ENCODE measurements at places on chromosomes 2 and 18.

- no peak for DNase-seq
Observed at GRCh38 chr18:78634061-78634696, 345.4 kb upstream of the SALL3 start.

DNA sequence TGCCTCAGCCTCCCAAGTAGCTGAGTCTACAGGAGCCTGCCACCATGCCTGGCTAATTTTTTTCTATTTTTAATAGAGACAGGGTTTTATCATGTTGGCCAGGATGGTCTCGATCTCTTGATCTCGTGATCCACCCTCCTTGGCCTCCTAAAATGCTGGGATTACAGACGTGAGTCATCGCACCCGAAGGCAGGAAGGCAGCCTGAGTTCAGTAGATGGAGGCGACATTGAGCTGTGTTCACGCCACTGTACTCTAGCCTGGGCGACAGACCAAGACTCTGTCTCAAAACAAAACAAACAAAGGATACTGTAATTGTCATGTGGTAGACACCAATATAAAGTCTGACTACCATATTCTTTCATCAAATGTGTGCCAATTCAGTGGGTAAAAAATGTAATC, 500.9 kb upstream of the DSEL start:
- no peak for DNase-seq

- no peak for DNase-seq
Observed at GRCh38 chr2:241901500-241902351, 32.2 kb downstream of the RTP5 start.

- DNase-seq: no peak
Observed at GRCh38 chr2:95334916-95335641, 37.9 kb downstream of the KCNIP3 start.

- no peak for DNase-seq
Observed at GRCh38 chr18:12820506-12820905, 63.5 kb downstream of the PTPN2 start.

DNA sequence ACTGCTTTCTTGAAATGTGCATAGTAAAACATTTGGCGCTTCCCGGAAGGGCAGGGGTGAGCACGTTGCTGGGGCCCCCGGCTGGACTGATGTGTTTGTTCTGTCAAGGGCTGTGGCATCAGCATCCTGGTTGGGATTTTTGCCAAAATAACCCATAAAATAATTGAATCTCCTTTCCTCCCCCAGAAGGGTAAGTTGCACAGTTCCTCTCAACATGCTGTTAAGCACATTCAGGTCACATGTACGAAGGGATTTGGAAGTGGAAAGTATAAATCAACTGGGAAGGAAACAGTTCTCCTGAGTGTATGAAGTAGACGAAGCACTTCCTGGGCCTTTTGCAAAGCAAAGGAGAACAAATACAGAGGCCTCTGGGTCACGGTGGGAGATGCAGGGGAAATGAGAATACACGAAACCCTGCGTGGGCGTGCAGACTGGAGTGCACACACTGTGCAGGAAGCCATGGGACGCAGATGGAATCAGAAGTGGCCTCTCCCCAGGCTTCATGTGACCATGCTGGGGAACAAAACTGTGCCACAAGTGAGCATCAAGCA, 183.9 kb downstream of the LPIN1 start:
- no peak for DNase-seq

DNA sequence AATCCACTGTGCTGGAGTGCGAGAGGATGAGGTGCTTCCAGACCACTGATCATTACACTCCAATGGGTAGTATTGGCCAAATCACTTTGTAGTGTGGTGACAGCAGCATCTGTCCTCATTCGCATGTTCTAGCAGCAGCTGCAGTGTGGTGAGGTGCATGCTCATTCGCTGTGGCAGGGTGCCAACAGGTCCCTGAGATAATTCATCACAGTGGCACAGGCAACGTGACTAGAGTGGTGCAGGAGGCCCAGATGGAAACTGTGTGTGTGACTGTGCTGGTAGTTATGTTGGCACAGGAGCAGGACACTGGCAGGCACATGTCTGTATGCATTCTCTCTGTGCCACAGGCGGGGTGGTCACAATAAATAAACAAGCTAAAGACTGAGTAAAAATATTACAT, 329.5 kb upstream of the SYT4 start:
- DNase-seq: no peak

DNA sequence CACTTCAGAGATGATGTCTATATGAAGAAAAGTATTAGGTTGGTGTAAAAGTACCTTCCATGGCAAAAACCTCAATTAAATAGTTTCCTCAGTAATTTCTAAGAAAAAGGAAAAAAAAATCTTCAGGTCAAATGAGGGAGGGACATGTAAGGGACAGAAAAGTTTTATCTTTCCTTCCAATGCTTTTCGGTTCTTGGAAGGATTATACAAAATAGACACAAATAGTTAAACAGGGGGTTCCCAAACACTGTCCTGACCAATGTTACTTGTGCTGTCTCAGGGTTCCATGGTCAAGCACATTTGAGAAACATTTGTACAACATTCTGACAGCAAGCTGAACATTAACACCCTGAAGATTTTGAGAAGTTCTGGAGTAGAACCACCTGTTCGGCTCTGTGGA, 22.0 kb downstream of the ERMN start:
- no peak for DNase-seq

GRCh38 chr2:111673526-111673925, 210.5 kb downstream of the ANAPC1 start:
- DNase-seq: no peak

DNA sequence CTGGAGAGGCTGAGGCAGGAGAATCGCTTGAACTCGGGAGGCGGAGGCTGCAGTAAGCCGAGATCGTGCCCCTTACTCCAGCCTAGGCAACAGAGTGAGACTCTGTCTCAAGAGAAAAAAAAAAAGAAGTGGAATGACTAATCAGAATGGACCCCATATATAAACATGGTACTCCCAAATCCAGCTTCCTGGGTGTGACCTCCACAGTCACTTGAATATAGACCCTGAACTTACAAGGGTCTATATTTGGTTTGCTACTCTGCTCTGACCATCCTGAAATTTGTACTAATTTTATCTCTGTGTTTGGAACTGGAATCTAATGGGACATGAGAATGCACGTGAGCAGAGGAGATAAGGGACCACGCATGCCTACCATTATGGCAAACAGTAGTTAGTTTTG, 275.0 kb downstream of the TNS1 start:
- DNase-seq: no peak

- no peak for DNase-seq
Observed at GRCh38 chr2:47019532-47019931, 103.9 kb upstream of the MCFD2 start.

- DNase-seq: no peak
Observed at GRCh38 chr18:49584394-49584793, 22.5 kb downstream of the LIPG start.

- DNase-seq: no peak
Observed at GRCh38 chr2:71592181-71592711, 138.9 kb downstream of the DYSF start.

DNA sequence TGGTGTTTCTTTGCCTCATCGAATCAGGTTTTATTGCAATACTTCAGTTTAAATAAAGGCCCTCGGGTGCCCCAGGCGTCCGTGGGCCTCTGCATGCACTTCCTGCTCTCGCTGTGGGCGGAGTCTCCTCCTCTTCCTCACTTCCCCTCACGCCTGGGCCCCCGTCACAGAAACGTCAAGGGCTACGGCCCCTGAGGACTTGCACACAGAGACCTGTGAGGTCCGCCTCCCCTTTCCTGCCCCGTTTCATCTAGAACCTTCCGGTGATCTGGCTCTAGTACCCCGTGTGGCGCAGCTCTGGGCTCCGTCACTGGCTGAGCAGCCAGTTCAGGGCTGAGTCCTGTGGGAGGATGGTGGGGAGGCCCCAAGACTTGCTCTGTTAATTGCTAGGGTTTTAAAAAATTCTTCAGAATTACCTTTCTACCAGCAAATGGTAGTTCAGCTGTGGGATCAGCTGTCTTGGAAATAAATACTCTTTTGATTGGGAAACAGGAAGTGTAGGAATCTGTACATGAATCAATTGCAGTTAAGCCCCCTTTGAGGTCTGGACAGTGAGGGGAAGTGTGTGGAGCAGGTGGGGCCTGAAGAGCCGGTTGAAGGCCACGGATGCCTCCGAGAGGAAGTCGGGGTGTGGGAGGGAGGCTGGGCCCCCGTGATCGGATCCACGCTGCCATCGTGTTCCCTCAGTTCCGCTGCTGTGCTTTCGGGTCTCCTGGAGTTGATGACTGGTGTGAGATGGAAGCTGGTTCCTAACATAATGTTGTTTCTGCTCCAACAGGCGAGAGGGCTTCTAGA, 10.2 kb downstream of the NFATC1 start:
- no peak for DNase-seq

DNA sequence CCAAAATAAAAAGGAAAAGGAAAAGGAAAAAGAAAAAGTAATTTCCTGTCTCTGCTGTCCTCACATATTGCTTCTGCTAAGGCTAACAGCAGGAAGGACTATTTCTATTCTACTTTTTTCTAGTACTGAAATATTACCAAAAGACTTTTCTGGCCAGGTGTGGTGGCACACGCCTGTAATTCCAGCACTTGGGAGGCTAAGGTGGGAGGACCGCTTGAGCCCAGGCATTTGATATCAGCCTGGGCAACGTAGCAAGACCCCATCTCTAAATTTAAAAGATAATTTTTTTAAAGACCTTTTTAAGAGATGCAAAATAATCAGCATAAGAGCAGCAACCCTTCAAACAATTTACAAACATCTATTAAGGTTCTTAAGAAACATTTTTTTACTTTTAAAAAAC, 31.2 kb downstream of the FASTKD1 start:
- DNase-seq: no peak

GRCh38 chr2:137870682-137871081, 93.6 kb upstream of the HNMT start:
- no peak for DNase-seq

DNA sequence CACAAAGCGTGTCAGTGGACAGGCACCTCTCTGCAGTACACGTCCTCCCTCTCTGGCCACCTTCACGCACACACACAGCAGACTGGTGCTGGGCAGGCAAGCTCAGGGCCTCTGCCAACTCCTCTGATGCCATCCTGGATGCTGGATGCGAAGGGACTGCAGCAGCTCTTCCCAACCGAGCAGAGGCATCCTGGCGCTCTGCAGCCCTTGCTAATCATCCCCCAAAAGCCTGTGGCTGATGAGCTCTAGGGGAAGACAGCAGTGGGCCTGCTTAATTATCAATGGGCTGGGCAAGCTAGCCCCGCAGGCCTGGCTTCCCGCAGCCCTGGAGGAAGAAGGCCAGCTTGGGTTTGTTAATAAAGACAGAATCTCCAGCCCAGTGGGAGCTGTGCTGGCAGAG, 71.3 kb upstream of the TEX51 start:
- no peak for DNase-seq

DNA sequence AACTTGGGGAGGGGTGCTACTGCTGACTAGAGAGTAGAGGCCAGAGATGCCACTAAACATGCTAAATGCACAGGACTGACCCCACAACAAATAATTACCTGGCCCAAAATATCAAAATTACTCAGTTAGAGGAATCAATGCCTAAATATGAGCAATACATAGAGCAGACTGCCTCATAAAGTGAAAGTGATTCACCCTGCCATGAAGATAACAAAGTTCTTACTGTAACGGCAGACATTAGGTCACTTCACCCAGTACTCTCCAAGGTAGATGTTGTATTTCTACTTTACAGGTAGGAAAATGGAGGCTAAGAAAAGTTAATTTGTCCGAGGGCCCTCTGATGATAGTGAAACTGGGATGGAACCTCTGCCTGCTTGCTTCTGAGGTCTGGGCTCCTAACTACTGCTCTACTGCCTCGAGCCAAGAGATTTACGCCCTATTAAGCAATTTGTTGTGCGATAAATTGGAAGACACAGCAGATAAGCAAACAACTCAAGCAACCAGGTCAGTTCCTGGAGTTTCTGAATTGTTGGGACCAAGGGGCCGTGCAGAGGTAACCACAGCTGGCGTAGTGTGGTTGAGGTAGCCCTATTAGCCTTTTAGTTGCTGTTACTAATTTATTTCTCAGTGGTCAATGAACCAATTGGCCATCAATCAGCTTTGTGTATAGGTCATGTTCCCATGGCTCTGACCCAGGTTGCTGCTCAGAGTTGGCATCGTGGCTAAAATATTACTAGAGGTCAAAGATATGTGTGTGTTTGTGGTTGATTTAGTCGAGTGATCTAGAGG, 4.8 kb downstream of the DHRS9 start:
- no peak for DNase-seq

DNA sequence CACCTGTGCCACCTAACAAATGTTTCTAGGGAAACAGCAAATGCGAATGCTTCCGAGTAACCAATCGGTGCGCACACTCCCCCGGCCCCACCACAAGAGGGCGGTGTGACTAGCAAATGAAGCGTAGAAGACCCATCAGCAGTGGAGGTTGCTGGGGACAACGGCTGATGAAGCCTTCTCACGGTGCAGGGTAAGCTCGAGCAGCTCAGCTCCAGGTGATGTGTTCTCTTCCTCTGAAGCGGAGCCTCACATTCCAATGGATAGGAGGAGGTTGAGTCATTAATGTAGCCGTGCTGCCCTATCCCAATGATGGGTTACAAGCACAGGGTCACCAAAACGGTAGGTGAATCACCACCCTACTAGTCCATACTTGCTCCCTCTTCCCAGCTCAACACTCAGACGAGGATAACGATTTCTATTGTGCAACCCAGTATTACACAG, 127.6 kb upstream of the TWIST2 start:
- no peak for DNase-seq

- DNase-seq: no peak
Observed at GRCh38 chr18:11850821-11851145, 430 bp upstream of the CHMP1B start.

- no peak for DNase-seq
Observed at GRCh38 chr2:117853873-117854272, 39.4 kb downstream of the DDX18 start.

DNA sequence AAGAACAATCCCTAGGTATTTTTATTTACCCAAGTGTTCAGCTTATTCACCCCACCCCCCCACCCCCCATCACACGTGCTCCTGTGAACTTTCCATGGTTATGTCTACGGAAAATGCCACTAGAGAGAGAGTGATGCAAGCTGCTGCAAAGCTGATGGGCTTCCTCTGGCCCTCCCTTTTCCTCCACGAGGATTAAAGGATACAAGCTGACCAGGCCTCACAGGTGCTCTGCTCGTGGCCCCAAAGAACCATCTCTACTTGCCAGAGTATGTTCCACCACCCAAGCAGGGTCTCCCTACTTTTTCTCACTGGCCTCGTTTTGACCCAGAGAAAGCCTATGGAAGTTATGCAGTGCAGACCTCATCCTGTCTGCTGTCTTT, 342.6 kb downstream of the CELF4 start:
- no peak for DNase-seq

GRCh38 chr2:796141-796985, 119.2 kb upstream of the TMEM18 start:
- no peak for DNase-seq

GRCh38 chr18:49250816-49251388, 209.5 kb downstream of the DYM start:
- DNase-seq: peak; percentile 49

Measured in NCI-H1092 treated with DMSO at 0.1 percent for 48 hours (cell line).